ENCODE measurements at places on chromosomes 3 and 15.

- DNase-seq, result no peak
These were observed 319.1 kb upstream of the TLE3 start for GRCh38 chr15:70416829-70417228.

GRCh38 chr3:66144568-66145407 is 76.0 kb upstream of the SLC25A26 start:
- DNase-seq, result no peak

GRCh38 chr3:3560591-3561311 is 238.5 kb upstream of the LRRN1 start:
- DNase-seq, result peak; percentile 36

- DNase-seq, result no peak
These were observed 137.1 kb upstream of the TMC3 start for GRCh38 chr15:81511138-81511537.

- DNase-seq, result no peak
These were observed 27.6 kb downstream of the SLC9A9 start for GRCh38 chr3:143820466-143821221.

All from pons (tissue), 1 donor.